Neuronal stem cell (in vitro differentiated cells): ENCODE measurements at places on chromosomes 4 and X.

DNA sequence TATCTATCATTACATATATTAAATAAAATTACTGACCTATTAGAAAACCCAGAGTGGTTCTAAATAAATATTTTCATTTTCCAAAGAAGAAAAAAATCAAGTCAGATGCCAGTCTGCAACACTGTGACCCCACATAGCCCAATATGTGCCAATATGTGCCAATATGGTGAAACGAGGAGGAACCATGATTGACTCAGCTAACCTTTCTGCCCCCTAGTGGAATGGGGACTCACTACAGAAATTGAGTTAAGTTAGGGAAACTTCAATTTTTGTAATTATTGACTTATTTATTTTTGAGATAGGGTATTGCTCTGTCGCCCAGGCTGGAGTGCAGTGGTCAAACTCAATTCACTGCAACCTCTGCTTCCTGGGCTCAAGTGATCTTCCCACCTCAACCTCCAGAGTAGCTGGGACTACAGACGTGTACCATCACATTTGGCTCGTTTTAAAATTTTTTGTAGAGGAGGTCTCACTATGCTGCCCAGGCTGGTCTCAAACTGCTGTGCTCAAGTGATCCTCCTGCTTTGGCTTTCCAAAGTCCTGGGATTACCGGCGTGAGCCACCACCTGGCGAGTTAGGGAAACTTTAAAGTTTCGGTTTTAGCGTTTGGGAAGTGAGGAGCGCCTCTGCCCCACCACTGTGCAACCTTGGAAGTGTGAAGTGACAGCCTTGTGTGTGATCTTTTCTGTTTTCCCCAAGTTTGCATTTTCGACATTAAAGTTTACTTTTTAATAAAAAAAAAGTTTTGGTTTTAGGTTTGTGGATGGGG, 116.8 kb upstream of the SHISA3 start:
- no peak for DNase-seq

- peak; percentile 12 for DNase-seq
These were observed 292.9 kb downstream of the IL1RAPL1 start for GRCh38 chrX:28880136-28880535.

GRCh38 chr4:41057467-41057866, 156.9 kb downstream of the APBB2 start:
- DNase-seq = no peak

DNA sequence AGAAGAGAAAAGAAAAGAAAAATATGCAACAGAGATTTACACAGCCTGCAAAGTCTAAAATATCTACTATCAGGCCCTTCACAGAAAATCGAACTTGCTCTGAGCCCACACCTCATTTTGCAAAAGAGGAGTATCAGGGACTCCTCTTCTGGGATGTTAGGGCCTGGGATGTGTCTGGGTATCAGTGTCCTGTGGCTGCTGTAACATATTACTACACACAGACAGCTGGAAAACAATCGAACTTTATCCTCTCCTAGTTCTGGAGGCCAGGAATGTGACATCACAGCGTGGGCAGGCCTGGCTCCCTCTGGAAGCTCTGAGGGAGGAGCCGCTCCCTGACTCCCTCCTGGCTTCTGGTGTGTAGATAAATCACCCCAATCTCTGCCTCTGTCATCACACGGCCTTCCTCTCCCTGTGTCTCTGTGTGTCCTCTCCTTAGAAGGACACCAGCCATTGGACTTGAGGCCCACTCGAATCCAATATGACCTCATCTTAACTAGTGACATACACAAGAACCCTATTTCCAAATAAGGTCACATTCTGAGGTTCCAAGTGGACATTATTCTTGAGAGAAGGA, 52.9 kb downstream of the PPP2R2C start:
- DNase-seq = no peak

DNA sequence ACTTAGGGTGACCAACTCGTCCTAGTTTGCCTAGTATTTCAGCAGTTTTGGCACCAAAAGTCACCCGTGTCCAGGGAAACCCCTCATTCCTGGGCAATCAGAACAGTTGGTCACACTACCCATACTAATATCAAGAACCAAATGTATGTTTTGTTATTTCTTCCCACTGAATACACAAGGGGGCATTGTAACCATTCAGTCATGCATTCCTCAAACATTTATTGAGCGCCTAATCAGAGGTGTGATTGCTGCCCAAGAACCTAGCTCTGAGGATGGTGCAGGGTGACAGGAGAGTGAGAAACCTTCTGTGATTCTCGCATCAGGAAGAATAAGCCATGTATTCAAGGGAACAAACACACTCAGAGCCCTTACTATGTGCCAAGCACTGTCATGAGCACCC, 69.8 kb upstream of the RAI2 start:
- no peak for DNase-seq
